ENCODE measurements at places on chromosomes 12 and 14.

GRCh38 chr14:53285821-53286220, 132.7 kb upstream of the DDHD1 start:
- no peak for DNase-seq

DNA sequence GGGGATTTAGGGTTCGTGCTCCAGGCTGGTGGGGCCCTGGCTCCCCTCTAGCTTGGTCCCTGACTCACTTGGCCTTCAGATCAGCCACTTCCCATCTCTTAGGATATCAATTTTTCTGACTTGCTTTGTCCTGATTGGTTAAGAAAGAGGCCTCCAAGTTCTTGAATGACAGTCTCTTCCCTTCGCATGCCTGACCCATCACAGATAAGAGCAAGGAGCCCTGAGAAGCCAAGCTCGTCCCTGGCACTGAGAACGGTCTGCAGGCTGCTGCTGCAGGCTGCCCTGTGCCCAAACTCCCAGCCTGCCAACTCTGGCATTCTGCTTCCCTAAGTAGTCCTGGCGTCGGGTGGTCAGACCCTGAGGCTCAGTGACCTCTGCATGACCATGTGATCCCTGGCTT, 794 bp upstream of the LRTM2 start:
- DNase-seq, result no peak

DNA sequence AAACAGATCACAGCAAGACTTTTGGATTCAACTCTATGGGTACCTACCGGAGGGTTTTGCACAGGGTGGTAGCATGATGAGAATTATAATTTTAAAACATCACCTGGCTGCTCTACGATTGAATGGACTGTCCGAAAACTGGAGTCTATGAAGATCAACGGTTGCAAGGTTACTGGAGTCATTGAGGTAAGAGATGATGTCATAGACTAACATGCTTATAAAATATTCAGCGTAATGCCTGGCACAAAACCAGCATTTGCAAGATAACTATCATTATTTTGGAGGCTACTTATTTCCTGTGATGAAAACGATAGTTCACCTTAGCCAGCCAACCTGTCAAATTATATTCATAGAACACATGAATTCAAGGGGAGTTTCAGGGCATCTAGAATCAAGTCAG, 580.6 kb upstream of the TBX3 start:
- no peak for DNase-seq

DNA sequence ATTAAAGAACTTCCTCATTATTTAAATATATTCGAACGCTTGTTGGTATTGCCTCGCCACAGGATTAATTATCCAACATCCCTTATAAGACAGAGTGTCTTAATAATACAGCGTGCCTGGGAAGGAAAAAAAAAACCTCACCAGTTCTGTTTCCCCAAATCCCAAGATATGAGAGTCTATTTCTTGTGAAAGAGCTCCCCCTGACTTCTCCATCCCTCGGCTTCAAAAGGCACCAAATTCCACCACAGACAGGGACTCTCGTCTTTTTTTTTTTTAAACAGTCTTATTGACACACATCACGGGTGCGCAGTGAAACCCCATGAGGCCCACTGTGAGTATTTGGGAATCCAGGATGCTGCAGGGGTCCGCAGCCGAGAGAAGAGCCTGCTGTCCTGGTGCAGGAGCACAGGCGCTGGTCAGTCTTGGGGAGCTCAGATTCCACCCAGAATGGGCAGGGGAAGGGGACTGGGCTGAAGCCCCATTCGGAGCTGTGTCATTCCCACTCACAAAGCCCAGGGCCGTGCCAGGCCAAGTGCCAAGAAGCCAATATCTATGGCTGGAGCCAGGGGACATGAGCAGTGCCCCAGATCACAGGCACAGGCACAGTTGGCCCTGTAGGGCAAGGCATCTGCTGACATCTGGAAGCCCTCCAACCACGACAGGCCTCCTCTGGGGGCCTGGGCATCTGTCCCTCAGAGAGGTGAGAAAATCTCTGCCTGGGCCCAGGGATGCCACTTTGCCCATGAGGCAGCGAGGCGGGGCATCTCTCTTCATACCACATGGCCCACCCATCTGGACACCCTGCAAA, 71.9 kb downstream of the BCL11B start:
- no peak for DNase-seq

GRCh38 chr12:68157380-68157779, 2.2 kb downstream of the IFNG start:
- no peak for DNase-seq

- peak; percentile 19 for DNase-seq
These were observed 10.9 kb downstream of the HDAC7 start for GRCh38 chr12:47808574-47809365.
